ENCODE measurements at places on chromosomes 1 and 21.

DNA sequence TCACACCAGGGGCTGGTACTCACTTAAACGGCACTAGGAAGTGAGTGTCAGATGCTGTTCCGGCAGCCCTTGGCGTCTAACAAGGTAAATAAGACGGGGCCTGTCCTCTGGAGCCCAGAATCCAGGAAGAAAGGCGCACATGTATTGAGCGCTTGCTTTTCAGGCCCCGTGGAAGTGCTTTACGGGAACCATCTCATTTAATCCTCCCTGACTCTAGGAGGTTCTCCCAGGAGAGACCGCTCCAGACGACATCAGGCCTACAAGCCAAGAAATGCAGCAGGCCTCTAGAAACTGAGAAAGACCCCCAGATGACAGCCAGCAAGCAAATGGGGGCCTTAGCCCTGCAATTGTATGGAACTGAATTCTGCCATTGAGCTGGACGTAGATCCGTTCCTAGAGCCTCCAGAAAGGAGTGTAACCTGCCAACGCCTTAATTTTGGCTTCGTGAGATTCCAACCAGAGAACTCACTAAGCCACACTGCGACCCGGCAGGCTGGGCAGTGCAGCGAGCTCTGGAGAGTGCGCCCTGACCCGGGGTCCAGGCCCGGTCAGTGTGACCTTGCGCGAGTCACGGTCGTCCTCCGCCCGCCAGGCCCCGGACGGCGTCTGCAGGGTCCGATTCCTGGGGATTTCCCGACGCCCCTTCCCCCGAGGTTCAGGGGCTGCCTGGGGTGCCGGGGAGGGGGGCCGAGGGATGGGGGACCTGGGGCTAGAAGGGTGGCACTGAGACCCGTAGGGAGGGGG, 532 bp upstream of the MANEAL start:
- DNase-seq: no peak

DNA sequence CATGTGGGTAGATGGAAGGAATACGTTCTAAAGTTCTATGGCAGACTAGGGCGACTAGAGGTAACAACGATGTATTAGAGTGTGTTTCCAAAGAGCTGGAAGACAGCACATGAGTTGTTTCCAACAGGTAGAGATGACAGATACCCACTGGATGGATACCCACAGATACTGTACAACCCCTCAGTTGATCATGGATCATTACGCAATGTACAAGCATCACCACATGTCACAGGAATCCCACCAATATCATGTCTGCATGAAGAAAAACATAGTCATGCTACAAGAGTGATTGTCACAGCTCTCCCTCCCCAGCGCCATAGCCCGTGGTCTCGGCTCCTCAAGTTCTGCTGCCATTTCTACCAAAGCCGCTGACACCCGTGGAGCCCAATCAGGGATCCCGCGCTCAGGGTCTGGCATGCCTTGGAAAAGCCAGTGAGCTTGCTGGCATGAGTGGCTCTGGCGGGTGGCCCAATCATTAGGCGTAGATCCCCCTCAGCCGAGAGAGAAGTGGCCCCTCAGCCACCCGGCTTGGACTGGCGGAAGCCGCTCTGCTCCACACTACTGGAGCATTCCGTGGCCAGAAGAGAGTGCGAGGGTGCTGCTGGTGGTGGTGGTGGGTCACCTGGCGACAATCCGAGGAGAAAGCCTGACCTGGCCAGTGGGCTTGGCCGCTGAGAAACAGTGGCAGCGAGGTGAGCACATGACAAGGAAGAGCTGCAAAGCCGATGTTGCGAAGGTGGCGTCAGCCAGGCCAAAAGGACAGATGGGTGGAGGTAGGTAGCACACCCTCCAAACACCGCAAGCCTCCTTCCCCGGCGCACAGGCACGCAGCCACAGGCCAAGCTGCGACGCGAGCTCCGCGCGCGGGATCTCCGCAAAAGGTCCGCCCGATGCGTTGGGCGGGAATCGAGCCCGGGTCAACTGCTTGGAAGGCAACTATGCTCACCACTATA, 65.7 kb upstream of the FCGR2A start:
- DNase-seq: no peak

- no peak for DNase-seq
Observed at GRCh38 chr1:145707183-145707867, at the start of gene PDZK1. TSS of gene PDZK1 (minus strand) at chr1:145707368. CDS start at chr1:145688021, 19,347 bp downstream.

- no peak for DNase-seq
Observed at GRCh38 chr21:24123785-24124184, 1483.5 kb downstream of the MRPL39 start.

DNA sequence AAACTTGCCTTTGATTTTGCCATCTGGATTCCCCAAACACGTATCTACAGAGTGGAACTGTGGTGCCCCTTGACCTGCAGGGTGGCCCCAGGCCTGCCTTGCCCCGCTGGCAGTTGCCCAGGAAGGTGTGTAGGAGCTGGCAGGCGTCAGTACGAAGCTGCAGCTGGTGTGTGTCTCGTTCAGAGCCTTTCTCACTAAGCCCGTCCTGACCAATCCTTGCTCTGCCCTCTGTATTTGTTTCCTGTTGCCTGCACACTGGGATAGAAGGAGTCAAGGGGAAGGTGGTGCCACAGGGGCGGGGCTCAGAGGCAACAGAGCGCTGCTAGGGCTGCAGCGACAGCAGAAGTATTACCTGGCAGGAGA, 5.2 kb upstream of the VSIG8 start:
- DNase-seq: no peak

DNA sequence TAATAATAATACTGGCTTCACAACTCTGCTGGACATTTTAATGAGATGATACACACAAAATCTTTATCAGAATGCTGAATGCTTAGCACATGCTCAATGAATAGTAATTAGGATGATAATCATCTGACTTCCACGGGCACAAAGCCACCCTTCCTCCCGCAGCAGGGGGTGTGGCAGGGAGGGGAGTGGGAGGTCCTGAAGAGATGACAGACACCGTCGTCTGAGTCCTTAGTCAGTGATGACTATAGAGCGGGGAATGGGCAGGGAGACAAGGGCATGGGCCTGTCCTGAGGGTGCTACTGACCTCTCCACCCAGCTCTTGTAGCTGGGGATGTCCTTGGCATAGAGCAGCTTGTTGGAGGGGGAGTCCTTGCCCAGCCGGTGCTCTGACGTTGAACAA, 117.6 kb upstream of the CD34 start:
- DNase-seq: no peak

DNA sequence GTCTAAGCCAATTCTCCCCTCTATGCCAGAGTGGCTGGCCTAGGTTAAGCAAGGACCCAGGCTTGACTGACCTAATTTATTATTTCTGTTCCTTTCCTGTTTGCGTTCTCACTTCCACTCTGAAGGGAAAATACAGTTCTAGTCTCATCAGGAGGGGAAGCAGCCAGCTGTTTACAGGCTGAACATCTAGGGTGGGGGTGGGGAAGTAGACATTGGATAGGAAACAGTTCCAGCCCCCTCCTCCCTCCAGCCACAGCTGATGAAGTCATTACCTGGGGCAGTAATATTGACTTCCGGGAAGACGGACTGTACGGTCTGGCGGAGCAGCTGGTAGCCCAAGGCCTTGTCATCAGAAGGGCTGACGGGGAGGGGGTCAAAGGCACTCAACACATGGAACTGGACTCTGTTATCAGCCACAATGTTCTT, 17.6 kb downstream of the PM20D1 start:
- no peak for DNase-seq
